Pancreas (tissue), 10 donors: ENCODE measurements at places on chromosomes 6 and 20. TPM values are rescaled to one million over a fixed set of nuclear protein-coding genes. Genes with fewer than 3 reads are reported as not detected.

GRCh38 chr6:89562093-89562973 lies 76.2 kb downstream of the LYRM2 start:
- DNase-seq = no peak

Gene PSORS1C2
- polyA plus RNA-seq = not detected

DNA sequence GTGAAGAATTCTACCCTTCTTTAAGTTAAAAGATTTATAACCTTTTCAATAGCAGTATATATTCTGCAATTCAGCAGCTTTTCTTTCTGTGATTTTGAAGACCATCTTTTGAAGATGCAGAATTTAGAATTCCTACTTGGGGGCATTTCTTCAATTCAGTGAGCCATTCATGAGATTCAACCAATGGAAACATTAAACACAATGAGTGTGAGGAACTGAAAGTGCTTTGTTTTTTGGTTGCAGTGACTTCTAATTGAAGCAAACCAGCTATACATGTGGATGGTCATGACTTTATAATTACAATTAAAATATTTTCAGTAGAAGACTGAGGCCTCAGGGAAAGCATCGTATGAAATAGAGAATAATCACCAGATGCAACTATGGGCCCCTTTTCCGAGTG lies 108.3 kb downstream of the CARMIL1 start:
- no peak for DNase-seq

DNA sequence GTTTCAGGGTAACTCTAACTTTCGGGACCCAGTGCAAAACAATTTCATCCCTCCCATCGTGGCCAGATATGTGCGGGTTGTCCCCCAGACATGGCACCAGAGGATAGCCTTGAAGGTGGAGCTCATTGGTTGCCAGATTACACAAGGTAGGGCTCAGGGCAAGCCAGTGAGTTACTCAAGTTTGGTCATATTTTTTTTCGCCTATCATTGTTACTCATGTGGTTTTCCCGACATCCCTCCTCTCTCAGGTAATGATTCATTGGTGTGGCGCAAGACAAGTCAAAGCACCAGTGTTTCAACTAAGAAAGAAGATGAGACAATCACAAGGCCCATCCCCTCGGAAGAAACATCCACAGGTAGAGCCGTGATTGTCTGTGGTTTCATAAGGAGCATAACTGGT lies 58.2 kb downstream of the DCBLD1 start:
- no peak for DNase-seq

DNA sequence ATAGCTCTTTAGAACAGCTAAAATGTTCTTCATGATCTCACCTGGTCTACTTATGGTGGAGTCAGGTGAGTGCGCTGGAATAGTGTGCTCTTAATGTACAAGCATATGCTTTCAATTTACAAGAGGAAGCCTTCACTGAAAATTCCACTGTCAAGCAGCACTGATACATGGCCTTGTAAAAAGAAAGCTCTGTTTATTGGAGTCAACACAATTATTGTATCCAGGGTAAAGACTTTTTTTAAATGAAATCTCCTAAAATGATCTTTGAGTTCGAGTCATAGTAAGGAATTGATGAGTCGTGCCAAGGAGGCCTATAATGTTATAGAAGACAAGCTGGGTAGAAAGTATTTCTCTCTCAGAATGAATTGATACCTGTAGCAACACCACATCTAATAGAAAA lies 41.6 kb upstream of the CARMIL1 start:
- DNase-seq = no peak

GRCh38 chr20:40781327-40782042 lies 92.4 kb upstream of the MAFB start:
- no peak for DNase-seq

- no peak for DNase-seq
Measured at GRCh38 chr20:24957326-24958016, 8.4 kb downstream of the CST7 start.

- no peak for DNase-seq
Measured at GRCh38 chr6:5142915-5143314, 57.8 kb downstream of the PPP1R3G start.

Gene TMEM74B
- 4.4 TPM for polyA plus RNA-seq

DNA sequence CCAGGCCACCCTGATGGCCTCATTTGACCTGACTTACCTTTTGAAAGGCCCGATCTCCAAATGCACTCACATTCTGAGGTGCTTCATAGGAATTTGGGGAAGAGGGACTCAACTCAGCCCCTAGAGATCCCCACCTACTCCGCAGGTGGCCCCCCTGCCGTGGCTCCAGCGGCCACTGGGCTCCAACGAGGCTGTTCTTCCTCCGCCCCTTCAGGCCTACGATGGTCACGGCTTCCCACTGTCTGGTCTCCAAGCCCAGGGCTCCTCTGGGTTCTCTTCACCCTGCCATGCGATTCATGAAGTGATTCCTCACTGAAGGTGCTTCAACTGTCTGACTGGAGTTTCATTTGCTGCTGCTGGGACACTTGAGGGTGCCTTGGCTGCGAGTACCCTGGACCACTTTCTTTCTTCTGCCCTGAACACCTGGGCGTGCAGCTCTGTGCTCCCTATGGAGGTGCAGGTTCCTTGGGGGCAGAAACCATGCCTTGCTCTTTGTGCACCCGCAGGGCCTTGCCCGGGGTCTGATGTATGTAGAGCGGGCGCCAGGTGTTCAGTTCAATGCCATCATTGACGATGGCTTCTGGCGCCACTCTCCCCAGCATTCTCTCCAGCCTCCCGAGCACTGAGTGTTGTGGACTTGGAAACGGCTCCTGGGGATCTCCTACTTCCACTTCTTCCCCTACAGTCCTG lies 10.0 kb upstream of the DUSP22 start:
- DNase-seq = no peak

DNA sequence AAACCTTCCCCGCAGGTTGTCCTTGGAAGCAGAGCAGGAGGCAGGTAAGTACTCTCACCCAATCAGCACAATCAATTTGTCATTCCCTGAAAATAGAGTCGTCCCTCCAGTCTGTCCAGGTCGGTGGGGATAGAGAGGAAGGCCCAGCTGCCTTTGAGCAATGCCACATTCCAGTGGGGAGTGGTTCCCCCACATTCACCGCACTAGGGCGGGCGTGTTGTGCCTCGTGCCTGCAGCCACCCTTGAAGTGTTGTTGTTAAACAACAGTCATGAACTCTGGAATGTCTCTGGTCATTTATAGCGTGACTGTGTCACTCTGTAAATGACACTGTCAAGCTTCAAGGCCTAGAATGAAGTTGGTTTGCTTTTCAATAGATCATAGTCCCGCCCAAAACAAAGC lies 33.4 kb downstream of the PRDM1 start:
- DNase-seq = no peak

- no peak for DNase-seq
Measured at GRCh38 chr20:2066461-2067122, 35.0 kb upstream of the STK35 start.

- DNase-seq = no peak
Measured at GRCh38 chr6:37200085-37200484, 30.1 kb downstream of the PIM1 start.

GRCh38 chr20:56420028-56420427 lies 8.0 kb downstream of the CASS4 start:
- no peak for DNase-seq

DNA sequence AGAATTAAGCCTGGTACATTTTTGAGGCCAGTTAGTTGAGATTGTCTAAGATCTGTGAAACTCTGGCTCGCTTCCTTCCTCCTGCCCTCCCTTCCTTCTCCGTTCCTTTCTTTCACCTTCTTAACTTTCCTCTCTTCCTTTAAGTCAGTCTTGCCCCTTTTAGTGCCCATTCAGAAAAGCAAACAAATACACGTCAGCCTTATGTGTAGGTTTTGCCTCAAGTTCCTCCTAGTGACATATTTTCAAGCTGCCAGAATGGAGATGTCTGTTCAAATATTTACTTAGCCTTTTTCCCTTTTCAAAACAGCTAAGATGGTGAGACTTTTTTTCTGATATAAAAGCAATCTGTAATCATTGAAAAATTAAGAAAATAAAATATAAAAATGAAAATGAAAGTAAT lies 178.4 kb downstream of the FARS2 start:
- no peak for DNase-seq

DNA sequence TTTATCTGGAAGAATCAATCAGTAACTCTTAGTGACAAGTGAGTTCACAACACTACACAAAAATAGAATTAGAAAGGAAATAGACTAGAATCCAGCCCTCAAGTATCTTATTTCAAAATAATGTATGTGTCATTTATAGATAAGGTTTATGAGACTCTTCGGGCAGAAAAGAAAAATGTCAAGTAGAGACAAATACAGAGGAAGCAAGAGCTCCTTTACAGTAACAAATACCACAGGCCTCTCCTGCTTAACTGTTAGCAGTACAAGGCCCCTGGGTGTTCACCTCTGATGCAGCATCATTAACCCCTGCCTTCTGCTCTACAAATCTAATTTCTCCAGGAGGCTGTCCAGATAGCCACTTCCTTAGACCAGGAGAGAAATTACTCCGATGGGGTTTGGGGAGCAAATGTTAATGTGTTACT lies 76.7 kb downstream of the UBE3D start:
- DNase-seq = no peak

DNA sequence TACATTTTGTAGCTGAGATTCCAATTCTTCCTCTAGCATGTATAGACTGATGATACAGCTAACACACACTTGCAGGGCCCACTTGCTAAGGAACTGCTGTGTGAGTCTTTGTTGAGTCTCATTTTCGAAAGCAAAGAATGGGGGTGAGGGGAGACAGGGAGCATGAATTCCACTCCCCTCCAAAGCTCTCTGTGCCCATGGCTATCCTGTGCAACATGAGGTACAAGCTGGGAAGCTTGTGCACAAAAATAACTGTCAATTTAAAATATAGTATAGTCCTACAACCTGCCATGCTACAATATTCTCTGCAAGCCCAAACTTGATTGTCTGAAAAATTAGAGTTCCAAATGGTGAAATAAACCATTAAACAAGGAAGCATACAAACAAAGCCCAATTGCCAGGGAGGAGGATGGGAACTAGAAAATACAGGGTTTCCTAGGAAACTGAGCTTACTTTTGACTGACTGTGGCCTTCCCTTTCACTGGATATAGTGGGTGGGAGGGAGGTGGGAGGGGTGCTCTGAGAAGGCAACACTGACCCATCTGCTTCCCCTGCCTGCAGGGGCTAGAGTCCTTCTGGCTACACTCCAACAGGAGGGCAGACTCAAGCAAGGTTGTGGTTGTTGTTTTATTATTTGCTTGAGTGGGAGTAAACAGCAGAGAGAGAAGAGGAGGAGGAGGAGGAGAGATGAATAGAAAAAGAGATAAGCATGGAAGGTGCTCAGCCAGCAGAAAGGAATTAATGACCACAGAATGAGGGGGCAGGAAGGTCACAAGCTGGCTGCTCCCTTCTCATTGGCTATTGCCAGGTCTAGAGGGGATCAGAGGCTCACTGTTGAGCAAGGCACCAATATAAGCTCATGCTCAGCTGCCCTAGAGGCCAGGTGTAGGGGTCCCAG lies 84.6 kb downstream of the FYN start:
- no peak for DNase-seq

GRCh38 chr6:136788069-136788902 lies 4.0 kb downstream of the MAP3K5 start:
- DNase-seq = no peak

Gene SNAP91
- 8.8 TPM for polyA plus RNA-seq

GRCh38 chr6:110255211-110255750 lies 75.1 kb downstream of the CDC40 start:
- no peak for DNase-seq

Gene ZSCAN16
- polyA plus RNA-seq = 5.0 TPM

DNA sequence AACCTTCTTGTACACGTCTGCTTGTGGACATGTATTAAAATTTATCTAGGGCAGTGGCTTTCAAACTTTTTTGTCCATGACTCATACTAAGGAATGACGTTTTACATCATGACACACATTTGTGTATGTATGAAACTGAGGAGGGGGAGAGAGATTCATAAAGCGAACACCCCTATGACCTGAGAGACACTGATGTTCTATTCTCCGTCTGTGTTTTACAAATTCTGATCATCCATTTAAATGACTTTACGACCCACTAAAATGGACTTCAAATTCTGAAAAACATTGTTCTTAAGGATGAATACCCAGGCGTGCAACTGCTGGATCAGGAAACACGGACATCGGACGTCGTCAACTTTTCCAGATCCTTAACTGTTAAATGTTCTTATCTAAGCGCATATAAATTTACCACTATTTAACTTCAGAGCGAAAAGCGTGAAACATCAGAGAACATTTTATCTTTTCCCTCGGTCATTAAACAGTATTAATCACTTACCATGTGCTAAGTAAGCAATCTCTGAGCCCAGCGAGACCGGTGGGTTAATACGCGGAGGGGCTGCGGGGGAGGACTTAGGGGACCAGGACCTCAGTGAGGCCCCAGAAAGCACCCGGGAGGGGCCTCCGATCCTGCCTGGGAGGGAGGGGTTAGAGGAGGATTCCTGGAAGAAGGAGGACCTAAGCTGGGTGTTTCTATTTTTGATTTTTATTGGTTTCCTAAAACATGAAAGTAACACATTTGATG lies 1.2 kb downstream of the PLAGL1 start:
- DNase-seq = peak; percentile 57

- no peak for DNase-seq
Measured at GRCh38 chr20:45346851-45347250, 1.4 kb downstream of the SDC4 start.

Gene ANKEF1
- 1.7 TPM for polyA plus RNA-seq

- no peak for DNase-seq
Measured at GRCh38 chr20:53381568-53382262, 211.9 kb downstream of the ZNF217 start.

- DNase-seq = no peak
Measured at GRCh38 chr6:75377386-75377785, 92.8 kb upstream of the TMEM30A start.

- no peak for DNase-seq
Measured at GRCh38 chr20:60131375-60131774, 173.2 kb downstream of the CDH26 start.

DNA sequence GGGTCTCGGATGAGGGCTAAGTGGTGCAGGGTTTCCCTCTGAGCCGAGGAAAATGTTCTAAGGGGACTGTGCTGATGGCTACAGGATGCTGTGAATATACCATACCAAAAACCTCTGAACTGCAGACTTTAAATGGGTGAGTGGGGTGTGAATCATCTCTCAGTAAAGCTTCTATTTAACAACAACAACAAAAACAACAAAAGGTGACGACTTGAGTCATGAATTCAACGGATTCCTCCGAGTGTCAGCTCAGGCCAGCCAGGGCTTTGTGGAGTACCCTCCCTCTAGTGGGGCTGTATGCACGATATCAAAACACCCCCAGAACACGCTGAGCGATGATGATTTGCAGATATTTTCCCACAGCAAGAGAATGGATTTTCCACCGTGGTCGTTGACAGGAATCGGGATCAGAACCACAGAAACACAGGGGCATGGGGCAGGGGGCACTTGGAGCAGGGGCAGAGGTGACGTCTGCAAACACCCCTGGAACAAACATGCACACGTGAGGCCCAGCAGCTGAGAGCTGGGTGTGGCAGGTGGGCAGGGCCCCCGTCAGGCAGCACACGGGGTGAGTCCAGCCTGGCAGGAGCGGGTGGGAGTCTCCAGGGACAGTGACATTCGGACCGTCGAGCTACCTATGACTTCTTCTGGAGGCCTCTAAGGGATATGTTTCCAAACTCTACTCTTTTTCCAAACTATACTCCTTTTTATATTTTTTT lies 38.6 kb downstream of the SLC2A4RG start:
- DNase-seq = no peak

Gene SLC17A3
- 0.02 TPM for polyA plus RNA-seq

GRCh38 chr6:128074567-128074966 lies 173.7 kb upstream of the THEMIS start:
- no peak for DNase-seq
